ENCODE measurements at places on chromosomes 3 and 15. TPM values are rescaled to one million over a fixed set of nuclear protein-coding genes. Genes with fewer than 3 reads are reported as not detected.

Gene MAGI1
- polyA plus RNA-seq = 14.5 TPM

Gene SV2B
- polyA plus RNA-seq = 0.23 TPM

Gene TRAIP
- 4.3 TPM for polyA plus RNA-seq

Gene C3orf49
- not detected for polyA plus RNA-seq

- no peak for DNase-seq
Observed at GRCh38 chr3:37737134-37737533, 124.5 kb upstream of the CTDSPL start.

DNA sequence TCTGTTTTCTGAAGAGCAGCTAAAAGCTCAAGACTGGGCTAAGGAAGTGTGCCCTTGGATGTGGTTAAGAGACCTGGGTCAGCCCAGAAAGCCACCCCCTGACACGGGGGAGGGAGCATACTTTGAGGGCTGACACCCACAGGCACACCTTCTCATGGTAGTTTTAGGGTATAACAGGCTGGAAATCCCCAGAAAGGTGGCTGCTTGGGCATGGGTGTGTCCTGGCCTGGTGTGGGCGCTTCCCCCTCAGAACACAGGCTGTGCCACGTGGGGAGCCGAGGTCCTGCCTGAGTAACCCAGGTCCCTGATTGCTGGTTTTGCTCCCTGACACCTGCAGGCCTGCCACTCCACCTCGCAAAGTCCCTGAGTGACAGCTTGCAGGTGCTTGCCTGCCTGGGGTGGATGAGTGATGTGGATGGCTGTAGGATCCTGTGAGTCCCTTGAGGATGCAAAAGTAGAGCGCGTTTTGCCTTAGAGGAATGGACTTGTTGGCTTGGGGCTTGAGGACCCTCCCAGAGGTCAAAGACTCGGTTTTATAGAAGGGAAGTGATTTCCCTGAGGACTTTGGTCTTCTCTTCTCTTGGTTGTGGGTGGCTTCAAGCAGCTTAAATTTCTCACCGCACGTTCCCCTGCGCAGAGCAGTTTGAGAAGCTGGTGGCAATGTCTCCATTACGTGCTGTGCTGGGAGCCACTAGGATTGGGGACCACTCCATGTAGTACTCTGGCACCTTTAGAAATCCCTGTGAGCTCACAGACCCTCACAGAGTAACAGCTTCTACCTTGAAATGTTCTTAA, 94.4 kb downstream of the DNASE1L3 start:
- DNase-seq = peak; percentile 58

DNA sequence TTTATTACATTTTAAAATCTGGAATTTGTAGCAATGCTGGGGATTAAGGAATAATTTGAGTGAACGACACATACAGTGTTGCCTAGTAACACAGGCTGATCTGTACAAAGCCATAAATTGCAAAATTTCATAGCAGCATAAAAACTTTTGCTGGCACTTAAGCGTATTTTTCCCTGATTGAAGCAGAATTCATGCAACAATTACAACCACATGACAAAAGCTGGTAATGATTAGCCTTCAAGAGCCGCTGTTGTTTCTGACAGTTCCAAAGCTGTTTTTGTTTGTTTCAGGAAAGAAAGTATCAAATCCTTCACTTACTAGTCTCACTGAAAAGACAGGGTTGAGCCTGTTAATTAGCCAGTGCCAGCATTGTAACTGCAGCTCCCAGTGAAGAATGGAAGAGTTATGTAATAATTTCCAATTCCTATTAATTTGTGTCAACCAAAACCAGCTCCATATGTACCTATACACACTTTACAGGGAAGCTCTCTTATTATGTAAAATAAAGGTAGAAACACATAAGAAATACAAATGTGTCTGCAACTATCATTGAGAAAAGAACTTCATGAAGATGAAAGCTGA, 60.7 kb downstream of the AGTR1 start:
- DNase-seq = no peak

DNA sequence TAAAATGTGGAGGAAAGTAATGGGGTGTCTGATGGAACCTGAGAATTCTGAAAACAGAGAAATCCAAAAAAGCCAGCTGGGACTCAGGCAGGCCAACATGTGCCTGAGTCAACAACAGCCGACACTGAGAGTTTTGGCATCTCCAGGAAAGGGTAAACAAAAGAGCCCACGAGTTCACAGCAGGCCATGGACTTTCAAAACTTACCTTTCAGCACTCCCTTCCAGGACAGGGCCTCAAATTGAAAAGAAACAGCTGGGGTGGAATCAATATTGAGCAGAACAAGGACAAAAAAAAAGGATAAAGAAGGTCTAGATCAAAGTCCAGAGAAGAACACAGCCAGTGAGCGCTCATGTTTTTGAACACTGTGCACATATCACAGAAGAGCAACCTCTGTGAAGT, 735.4 kb upstream of the GRM7 start:
- DNase-seq = no peak

- DNase-seq = no peak
Observed at GRCh38 chr3:58473275-58473674, 18.6 kb upstream of the KCTD6 start.

DNA sequence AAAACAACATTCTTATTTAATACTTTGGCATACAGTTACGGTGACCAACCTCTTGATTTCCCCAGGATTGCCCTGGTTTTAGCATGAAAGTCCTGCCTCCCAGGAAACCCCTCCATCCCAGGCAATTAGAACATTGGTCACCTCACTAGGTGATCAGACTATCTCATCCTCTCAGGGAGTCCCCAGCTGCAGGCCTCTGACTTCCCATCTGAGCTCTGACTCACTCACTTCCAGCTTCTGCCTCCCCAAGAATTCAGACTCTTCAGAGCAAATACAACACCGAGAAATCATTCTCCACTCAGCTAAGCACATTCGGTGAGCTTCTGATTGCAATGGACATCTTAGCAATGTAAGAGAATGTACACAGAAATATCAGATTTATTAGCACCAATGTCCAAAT, 92.4 kb upstream of the HES1 start:
- no peak for DNase-seq
